ENCODE measurements at places on chromosomes 6 and 20.
A peak's percentile ranks its signal among the peaks of the same experiment; 100 is the strongest.

GRCh38 chr20:50713657-50714101, 17.7 kb upstream of the PARD6B start:
- no peak for DNase-seq

DNA sequence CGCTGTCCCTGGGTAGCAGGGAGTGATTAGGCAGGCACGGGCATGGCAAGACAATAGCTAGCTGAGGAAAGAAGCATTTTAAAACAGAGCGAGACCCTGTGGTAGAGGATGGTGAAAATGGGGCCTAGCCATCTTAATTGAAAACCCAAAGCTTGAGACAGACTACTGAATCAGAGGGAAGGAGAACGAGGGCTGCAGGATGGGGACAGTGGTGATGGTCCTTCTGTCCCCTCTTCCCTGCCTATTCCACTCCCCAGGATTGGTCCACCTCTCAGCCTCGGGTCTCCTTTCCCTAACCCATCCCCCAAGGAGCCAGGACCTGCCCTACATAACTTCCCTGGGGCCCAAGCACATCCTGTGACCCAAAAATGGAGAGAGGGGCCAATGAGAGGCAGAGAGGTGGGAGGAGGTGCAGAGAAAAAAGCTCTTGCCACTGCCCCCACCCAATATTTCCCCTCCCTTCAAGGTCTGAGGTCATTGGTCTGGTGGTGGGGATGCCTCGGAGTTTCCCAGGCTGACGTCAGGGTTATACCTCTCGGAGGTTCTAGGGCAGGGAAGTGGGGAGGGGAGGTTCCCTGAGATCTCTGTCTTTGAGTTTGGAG, 884 bp upstream of the CUTA start:
- no peak for DNase-seq

- DNase-seq: no peak
Observed at GRCh38 chr6:149933036-149933435, 8.8 kb upstream of the ULBP2 start.

GRCh38 chr6:12164508-12164770, 125.7 kb upstream of the EDN1 start:
- no peak for DNase-seq

DNA sequence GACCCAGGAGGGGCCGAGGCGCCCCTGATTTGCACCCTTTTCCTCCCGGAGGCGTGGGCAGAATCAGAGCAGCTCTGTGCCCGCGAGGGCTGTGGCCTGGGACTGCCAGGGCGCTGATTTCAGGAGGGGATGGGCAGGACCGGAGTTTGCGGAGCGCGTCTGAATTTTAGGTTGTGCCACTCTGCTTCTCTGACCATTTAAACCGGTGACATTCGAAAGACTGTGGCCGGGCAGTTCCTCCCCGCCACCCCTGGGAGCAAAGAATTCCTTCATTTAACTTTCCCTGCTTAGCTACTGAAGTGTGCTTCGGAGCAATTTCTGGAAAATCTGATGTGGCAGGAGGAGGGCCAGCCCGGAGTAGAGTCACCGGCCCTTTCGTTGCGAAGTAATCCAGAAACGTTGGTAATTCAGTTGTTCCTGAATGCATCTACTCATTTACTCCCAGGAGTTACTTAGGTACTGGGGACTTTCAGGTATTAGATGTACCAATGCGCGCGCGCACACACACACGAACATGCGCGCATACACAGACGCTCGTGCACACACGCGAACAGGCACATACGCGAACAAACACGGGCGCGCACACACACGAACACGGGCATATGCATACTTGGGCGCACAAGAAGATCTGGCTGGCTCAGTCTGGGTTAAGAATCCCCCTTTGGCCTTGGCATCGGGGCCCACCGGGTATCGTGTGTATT, 568 bp downstream of the CCDC170 start:
- peak; percentile 8 for DNase-seq

DNA sequence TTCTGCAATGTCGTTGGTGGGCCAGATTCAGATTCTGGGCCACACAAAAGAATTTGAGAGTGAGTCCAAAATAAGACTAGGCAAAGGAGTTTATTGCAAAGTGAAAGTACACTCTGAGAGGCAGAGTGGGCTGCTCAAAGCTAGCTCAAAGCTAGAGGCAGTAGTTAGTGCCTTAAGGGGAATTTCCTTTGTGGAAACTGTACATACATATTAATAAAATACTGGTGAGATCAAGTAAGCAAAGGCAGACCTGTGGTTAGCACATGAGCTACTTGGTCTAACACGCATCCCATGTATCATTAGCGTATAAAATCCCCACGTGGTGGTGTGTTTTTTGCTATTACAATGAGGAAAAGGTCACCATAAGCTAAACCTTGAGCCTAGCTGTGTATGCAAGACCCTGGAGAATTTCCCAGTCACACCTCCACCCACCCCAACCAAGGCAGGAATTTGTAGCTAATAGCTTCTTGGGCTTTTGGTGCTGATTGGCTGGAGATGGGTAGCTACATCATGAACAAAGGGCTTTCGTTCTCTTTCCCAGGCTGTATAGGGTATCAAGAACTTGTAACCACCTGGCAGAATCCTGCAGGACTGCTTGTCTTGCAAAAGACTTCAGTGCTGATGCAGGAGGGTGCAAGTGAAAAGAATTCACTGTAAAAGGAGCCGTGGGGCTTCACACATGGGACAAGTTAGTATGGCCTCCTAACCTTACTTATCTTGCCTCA, 14.7 kb upstream of the TRIM26 start:
- no peak for DNase-seq

Data from stimulated activated CD4-positive, alpha-beta T cell treated with anti-CD3 and anti-CD28 coated beads, TNF-alpha, amount 100 ng/mL, for 24 hours (primary cell).